ENCODE measurements at places on chromosomes 4 and X.

GRCh38 chr4:176492646-176493302, 173.0 kb downstream of the SPCS3 start:
- no peak for DNase-seq

DNA sequence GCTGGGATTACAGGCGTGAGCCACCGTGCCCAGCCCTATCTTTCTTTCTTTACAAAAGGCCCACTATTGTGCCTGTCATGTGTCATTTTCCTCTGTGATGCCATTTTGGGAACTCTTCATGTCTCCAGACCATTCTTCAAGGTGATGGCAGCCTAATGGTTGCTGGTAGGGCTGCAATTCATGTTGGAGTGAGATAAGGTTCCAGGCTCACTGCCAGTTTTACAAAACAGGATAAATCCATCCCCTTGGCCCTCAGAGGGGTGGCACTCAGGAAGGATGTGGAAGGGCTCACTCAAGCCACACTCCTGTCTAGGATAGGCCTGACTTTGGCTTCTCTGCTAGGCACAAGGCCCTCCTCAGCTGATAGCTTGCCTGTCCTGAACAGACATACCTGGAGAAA, 3.8 kb downstream of the TCEAL9 start:
- DNase-seq = no peak

DNA sequence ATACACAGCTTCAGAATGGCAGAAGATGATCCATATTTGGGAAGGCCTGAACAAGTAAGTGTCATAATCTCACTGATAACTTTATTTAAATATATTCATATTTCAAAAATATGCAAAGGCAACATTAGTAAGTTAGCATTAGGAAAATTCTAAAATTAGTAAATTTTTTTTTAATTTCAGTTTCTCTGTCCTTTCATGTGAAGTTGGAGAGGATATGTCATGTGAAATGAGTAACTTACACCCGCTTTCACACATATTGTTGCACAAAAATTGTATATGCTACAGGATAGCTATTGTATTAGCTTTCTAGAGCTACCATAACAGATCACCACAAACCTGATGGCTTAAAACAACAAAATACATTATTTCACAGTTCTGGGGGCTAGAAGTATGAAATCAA, 24.3 kb downstream of the NFKB1 start:
- DNase-seq = no peak

- DNase-seq = no peak
Measured at GRCh38 chr4:26048378-26048882, 134.4 kb downstream of the SMIM20 start.

GRCh38 chr4:81335122-81335912, 120.3 kb upstream of the PRKG2 start:
- no peak for DNase-seq

- no peak for DNase-seq
Measured at GRCh38 chr4:86043755-86044592, 315.9 kb downstream of the MAPK10 start.

GRCh38 chr4:83362492-83363329, 28.1 kb upstream of the HPSE start:
- no peak for DNase-seq

DNA sequence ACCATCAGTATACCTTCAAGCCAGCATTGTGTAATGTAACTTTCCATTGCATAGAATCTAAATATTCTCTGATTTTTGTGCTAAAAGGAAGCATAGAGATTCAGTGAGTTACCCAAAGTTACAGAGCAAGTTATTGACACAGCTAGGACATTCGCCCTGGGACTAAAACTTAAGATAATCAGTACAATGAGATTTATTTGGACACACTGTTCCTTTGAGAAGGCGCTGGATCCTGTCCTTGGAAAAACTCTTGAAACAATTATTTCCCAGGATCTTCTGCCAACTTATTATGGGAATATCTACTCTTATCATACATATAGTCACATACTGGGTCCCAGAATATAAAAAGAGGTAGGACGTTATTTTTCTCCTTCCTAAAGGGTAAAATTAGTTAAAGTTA, 392.0 kb downstream of the UBE2NL start:
- no peak for DNase-seq

- DNase-seq = no peak
Measured at GRCh38 chr4:77147079-77147782, 9.8 kb upstream of the CCNG2 start.

GRCh38 chr4:69497886-69498395, 2.2 kb upstream of the UGT2B4 start:
- DNase-seq = no peak

DNA sequence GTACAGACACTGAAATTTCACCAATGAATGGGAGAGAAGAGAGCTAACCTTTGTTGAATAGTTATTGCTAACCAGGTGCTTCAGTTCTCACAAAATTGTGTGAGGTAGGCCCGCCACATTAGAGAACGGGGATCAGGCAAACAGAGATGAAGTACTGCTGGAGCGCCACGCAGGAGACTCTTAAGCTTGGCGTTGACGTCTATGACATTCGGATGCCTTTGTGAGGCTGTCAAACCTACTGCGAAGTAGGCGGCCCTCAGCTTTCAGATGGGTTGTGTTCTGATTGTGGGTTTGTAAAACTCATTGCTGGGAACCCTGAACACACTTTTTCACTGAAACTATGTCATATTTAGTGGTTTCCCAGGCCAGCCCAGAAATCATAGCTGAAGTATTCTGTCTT, 173.6 kb downstream of the CBR4 start:
- no peak for DNase-seq

GRCh38 chr4:121728798-121729226, 32.0 kb upstream of the ANXA5 start:
- DNase-seq = no peak

- DNase-seq = no peak
Measured at GRCh38 chr4:125168531-125168930, 146.2 kb upstream of the FAT4 start.

DNA sequence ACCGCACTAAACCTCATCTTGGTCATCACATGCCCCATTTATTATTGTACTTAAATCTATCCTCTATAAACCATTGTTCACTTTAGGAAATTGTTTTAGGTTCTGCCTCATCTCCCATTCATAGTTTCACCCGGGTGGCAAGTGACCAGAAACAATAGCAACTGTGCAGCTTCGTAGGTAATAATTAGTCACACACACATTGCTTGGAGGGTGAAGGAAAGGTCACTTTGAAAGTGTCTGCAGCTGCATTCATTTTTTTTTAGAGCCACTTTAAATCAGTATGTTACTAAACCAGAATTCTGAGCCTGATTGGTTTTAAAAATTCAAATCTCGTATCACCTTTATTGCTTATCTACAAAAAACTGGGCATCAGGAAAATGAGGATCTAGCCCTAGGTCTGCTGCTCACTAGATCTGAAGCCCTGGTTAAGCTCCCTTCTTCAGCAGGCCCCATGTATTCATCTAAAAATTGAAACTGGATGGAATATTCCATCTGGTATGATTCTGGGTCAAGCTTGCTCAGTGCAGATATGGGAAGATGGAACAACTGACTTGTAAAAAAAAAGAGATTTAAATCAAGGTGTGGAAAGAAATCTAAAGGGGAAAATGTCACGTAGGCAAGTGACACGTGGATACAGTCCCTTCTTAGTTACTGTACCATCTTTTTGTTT, 62.4 kb downstream of the LIMCH1 start:
- no peak for DNase-seq

DNA sequence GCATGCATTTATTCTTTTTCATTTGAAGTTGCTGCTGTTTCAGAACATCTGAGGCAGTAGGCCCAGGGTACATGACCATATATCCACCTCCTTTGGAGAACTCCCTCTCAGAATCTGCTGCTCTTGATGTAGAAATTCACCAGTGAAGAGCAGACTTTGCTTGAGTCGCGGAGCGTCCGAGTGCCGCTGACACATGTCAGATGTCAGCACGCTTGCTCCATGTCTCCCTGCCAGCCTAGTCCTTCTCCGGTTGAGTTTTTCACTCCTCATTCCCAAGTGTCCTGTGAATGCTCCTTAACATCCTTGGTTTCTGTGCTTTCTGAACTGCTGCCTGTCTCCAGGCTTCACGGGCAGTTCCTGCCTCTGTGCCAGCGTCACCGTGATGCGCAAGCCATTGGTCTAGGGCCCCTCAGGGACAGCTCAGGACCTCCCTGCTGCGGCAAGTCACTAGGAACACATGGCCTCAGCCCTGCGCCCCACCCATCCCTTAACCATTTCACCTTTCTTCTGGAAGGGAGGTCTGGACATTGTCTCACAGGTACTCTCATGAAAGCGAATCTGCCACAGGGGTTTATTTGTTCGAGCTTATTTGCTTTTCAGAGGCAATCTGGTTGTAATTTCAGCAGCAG, 93.1 kb upstream of the RBPJ start:
- DNase-seq = no peak

DNA sequence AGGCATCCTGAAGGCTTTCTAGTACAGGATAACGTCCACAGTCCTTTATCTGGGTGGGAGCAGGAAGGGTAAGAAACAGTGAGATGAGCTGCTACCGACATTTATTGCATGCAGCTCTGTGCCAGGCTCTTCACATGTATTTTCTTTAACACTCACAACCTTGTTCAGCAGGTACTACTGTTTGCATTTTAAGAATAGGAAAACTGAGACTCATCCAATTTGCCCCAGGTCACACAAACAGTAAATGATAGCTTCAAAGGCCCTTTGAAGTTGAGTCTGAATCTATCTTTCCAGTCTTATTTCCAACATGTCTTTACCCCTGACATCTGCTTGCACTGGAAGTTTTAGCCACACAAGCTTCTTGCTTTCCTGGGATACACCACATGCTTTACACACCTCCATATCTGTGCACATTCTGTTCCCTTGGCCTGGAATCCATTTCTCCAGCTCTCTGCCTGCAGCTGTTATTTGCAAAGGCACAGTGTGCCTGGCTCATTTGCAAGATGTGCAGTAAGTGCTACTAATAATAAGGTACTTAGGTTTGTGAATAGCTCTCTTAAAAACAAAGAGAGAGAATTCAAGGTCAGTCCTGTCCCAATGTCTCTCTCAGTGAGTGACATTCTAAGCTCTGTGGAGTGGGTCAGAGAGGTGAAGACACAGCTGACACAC, 61.2 kb downstream of the METTL14 start:
- DNase-seq = no peak

- no peak for DNase-seq
Measured at GRCh38 chrX:136711147-136711546, 63.2 kb downstream of the CD40LG start.

DNA sequence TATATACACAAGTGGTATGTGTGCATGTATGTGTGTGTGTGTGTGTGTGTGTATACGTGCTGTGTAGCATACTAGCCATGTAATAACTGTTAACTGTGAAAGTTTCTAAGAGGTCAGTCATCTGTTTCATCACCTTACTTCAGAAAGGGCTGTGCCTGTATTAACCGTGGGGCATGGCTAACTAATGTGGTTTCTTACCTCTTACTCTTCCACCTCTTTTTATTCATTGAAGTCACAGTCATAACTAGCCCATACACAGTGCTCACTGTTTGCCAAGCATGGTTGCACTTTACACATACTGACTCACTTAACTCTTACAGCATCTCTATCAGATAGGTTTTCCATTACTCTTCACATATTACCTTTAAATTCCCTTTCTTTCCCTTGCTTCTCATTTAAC, 23.7 kb upstream of the LRAT start:
- no peak for DNase-seq

DNA sequence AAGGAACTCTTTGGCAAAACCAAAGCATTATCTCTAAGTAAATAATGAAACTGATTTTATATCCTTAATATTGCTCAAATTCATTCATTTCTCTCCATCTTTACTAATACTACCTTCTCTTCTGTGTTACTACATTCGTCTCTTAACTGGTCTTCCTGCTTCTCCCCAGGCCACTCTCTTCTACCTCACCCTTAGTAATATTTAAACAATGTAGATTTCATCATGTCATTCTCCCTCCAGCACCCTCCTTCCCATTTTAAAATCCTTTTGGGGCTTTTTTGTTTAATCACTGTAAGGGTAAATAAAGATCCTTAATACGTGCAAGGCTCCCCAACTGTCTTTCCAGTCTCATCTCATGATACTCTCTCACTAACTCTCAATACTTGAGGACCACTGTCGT, 19.4 kb downstream of the FHIP1A start:
- DNase-seq = no peak

DNA sequence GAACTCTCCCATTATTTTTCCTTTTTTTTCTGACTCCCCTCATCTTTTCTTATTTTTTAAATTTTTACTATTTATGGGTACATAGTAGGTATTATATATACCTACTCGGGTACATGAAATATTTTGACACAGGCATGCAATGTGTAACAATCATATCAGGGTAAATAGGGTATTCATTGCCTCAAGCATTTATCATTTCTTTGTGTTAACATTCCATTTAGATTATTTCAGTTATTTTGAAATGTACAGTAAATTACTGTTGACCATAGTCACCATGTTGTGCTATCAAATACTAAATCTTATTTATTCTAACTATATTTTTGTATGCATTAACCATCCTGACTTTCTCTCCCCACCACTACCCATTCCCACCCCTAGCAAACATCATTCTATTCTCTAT, 33.8 kb upstream of the SLIT2 start:
- no peak for DNase-seq

GRCh38 chrX:13535376-13536165, 33.8 kb upstream of the EGFL6 start:
- DNase-seq = no peak

GRCh38 chrX:130700629-130701028, 202.4 kb downstream of the ENOX2 start:
- DNase-seq = no peak

- no peak for DNase-seq
Measured at GRCh38 chr4:75306506-75306905, 207.7 kb downstream of the RCHY1 start.

- no peak for DNase-seq
Measured at GRCh38 chr4:55549888-55550287, 3.2 kb upstream of the CLOCK start.

GRCh38 chr4:147367891-147368290, 113.0 kb upstream of the EDNRA start:
- DNase-seq = no peak

- no peak for DNase-seq
Measured at GRCh38 chr4:160296476-160296875, 1193.6 kb downstream of the RAPGEF2 start.

DNA sequence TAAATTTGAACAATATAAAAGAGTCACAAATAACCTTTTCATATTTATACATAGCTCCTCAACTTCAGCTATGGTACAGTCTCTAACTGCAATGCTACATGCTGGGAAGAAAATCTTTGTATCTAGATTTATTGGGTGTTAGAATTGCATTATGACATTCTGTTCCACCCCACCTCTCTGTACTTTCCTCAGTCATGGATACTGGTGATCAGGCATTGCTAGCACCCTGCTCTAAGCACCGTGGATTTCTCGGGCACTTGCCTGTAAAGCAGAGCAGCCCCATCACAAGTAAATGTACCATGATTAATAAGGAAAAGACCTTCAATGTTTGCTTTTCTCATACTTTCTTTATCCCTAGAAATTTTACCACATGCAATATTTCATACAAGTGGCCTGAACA, 1028.9 kb upstream of the INTU start:
- no peak for DNase-seq

DNA sequence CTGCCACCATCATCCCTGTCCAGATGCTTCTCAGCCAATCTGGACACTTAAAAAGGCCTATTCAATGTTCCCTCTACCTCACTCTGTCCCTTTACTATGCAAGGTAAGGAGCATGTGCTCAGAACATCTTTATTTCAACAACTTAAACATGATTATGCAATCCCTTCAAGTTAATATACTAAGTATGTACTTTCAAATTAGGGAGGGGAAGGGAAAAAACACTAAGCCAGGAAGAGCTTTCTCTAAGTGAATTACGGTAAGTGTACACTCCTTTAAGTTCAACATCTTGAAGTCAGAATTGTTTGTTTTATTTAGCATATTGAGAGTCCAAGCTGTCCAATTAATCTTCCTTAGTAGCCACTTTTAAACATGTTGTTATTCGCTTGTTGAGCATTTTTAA, 14.1 kb downstream of the SLC10A7 start:
- DNase-seq = no peak
